ENCODE measurements at places on chromosomes 2 and 18. TPM values are rescaled to one million over a fixed set of nuclear protein-coding genes. Genes with fewer than 3 reads are reported as not detected.

SKA1 gene
- total RNA-seq, result 10.9 TPM

MRO gene
- total RNA-seq, result 0.16 TPM

C2orf66 gene
- total RNA-seq, result not detected

LIMS4 gene
- 0.85 TPM for total RNA-seq

TRPM8 gene
- total RNA-seq, result 0.37 TPM

GPR45 gene
- total RNA-seq, result not detected

All from A549 treated with Hydrocortisone at 1 μM for 4 hours (cell line).